Germinal center (tissue), 1 donor: ENCODE measurements at places on chromosomes 2 and 18.

GRCh38 chr2:241410739-241411176 lies 54.7 kb downstream of the FARP2 start:
- DNase-seq, result no peak

- no peak for DNase-seq
Measured at GRCh38 chr18:36770315-36770946, 58.4 kb downstream of the TPGS2 start.

DNA sequence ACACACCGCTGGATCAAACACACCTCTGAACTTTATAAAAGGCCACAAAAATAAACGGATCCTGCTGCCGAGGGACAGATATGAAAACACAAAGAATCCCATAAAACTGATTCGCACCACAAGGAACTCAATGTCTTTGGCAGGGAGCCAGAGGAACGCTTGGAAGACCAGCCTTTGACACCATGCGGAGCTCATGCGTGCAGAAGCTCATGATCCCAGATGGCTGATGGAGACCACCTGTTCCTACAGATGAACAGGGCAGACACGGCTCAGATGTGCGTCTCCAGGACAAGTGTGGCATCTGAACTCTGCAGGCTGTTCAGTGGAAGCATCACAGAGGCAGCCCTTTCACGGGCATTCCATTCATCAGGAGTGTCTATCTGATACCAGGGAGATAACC lies 24.9 kb downstream of the COPS9 start:
- no peak for DNase-seq

DNA sequence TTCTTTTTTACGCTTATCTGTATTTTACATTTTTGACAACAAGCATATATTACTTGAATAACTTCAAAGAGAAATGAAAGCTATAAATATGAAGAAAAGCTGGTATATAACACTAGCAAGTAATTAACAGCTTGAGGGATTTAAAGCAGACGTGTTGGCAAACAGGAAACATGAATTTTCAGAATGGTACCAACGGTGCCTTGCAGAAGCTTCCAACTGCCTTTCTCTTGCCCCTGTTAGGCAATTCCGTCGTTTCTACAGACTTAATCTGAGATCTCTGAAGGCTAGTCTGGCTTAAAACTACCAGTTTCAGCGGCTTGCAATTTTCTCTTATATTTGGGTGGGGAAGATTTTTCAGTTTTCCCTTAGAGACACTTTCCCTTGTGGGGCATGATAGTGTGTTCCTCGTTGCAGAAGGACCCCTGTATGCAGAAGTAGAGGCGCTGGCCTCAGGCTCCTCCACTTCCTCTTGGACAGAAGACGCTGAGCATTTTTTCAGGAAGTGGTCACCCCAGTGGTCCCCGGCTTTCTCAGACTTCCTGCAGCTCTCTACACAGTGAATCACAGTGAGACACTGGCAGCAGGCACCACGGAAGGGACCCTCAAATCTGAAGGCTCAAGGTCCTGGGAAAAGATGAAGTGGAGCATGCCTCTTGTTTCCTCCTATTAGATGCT lies 56.2 kb upstream of the SLC16A14 start:
- no peak for DNase-seq

- DNase-seq, result no peak
Measured at GRCh38 chr2:155825876-155826275, 506.6 kb downstream of the NR4A2 start.

GRCh38 chr2:23578964-23579671 lies 194.1 kb downstream of the KLHL29 start:
- no peak for DNase-seq

- DNase-seq, result no peak
Measured at GRCh38 chr2:240892356-240892755, 3.6 kb downstream of the MAB21L4 start.

DNA sequence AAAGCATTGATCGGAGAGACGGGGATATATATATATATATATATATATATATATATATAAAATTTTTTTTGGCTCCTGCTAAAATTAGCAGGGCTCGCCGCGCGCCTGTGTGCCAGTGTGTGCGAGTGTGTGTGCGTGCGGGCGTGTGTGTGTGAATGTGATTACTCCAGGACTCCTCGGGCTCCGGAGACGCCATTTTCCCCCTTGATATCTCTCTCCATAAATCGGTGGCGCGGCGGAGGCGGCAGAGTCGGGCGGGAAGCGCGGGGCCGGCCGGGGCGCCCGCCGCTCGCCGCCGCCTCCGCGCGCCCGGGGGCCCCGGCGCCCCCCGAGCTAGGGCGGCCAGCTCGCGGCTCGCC lies 795 bp upstream of the SETBP1 start:
- DNase-seq, result peak; percentile 58

GRCh38 chr2:194674043-194674442 lies 983.0 kb upstream of the SLC39A10 start:
- DNase-seq, result no peak

- no peak for DNase-seq
Measured at GRCh38 chr2:238161291-238162051, 2.7 kb downstream of the ERFE start.

- no peak for DNase-seq
Measured at GRCh38 chr2:158189526-158189925, 87.8 kb downstream of the UPP2 start.

- DNase-seq, result no peak
Measured at GRCh38 chr2:141957321-141957720, 173.5 kb downstream of the LRP1B start.

DNA sequence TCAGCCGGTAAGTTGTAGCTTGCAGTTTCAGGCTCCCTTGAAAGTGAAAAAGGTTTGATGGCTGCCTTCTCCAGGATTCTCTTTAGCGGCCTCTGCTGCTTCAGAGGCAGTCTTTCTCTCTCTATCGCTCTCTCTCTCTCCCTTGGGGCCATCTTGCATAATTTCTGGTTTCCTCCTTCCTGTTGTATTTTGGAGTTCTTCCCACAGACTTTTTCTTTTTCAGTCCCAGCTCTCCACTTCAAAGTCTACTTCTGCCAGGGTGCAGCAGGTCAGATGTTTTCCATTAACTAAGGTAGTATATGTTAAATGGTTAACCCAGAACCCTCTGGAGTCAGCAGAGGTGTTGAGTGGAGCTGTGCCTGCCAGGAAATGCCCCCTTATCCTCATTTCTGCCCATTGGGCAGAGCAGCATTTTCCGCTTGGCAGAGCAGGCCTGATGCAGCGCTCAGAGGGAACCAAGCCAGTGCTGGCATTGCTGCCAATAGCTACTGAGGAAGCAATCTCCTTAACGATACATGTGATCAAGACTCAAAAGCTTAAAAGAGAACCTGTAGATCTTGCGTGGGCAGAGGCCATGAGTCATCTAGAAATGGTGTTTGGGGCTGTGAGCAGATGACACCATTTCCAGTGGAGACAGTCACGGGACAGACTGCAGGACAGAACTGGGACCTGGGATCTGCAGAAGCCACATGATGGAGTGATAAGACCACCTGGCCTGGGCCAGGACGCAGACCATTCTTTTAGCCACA lies 20.8 kb downstream of the DBI start:
- DNase-seq, result no peak

GRCh38 chr2:127685410-127686080 lies 10.2 kb upstream of the LIMS2 start:
- DNase-seq, result no peak

- no peak for DNase-seq
Measured at GRCh38 chr2:232795920-232796319, 19.6 kb upstream of the KCNJ13 start.

GRCh38 chr18:13303756-13304364 lies 85.3 kb downstream of the LDLRAD4 start:
- no peak for DNase-seq

- DNase-seq, result no peak
Measured at GRCh38 chr18:48050176-48050575, 119.7 kb upstream of the SMAD2 start.

DNA sequence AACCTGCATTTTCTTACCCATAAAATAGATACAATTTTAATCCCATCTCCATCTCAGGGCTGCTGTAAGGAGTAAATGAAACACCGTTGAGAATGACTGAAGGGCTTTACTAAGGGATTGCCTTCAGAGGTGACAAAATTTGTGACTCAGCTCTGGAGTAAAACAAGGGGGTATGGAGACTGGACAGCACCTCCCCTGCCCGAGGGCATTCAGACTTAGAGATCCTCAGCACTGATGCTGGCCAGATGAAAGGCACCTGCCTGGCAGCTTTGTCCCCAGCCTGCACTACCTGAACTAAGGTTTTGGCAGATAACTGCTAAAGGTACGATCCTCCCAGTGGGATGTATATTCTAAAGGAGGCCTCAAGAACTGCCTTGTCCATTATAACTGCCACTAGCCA lies 105.9 kb upstream of the STPG4 start:
- DNase-seq, result no peak

GRCh38 chr2:171919453-171919852 lies 2.8 kb upstream of the HAT1 start:
- no peak for DNase-seq

DNA sequence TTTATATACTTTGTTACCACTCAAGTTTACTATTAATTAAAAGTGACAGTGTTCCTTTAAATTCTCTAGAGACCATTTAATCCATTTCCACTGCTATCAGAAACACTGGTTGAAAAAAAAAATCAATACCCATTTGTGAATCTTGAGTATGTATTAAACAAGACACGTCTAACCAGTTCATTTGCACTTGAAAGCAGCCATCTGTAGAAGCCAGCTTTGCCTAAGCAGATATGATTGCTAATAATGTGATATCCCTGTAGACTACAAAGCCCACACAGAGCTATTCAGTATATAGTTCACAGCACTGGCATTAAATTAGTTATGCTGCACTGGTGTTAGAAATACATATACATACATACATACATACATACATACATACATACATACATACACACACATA lies 111.8 kb upstream of the SP3 start:
- no peak for DNase-seq

GRCh38 chr2:51994123-51994763 lies 962.3 kb upstream of the NRXN1 start:
- DNase-seq, result no peak

DNA sequence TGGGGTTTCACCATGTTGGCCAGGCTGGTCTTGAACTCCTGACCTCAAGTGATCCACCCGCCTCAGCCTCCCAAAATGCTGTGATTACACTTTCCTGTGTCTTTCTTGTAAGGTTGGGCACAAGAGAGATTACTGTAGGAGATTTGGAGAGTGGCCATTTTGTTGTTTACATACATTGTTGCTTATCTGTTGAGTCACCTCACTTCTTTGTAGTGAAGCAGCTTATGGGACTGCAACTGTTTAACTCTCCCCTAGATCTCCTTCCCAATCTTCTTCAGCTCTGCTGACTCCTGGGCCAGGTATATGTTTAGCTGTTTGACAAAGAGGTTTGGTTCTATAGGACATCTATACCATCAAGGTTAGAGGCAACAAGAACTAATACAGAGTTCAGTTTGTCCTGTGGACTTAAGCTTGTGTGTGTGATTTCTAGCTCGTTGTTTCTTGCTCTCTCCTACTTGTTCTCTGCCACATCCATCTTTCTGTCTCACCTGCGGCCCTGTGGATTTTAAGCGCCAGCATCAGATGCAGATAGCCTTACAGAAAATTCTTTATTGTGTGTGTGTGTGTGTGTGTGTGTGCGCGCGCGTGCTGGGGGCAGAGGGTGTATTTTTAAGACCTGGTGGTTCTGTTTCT lies 95.4 kb downstream of the HAUS1 start:
- no peak for DNase-seq

DNA sequence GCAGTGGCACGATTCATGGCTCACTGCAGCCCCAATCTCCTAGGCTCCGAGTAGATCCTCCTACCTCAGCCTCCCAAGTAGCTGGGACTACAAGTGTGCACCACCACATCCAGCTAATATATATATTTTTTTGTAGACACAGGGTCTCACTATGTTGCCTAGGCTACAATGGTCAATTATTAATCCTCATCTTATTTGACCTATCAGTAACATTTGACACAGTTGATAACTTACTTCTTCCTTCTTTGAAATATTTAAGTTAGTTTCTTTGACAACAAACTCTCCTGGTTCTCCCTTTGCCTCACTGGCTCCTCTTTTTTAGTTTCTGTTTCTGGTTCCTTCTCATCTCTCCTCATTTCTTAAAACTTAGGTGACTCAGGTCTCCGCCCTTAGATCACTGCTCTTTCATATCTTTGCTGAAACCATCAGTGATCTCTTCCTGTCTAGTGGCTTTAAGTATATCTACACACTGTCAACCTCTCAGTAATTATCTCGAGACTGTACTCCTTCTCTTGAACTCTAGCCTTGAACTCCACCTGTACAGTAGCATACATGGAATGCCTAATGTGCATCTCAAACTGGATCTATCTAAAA lies 11.5 kb downstream of the PGAP1 start:
- DNase-seq, result no peak

DNA sequence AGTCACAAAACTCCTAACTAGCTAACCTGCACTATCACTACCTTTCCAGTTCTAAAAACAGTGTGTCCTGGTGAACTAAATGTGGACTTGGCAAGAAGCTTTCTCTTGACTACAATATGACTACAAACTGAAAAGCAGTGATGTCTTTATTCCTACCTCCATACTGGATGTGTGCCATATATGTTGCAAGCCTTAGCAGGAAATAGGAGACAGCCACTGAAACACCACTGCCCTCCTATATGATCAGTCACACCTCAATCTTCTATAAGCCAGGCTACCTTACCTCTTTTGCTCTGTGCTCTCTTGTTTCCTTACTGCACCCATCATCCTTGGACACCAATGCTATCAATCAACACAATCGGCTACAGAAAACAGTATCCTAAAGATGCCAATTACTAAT lies 34.1 kb downstream of the SS18 start:
- DNase-seq, result no peak

DNA sequence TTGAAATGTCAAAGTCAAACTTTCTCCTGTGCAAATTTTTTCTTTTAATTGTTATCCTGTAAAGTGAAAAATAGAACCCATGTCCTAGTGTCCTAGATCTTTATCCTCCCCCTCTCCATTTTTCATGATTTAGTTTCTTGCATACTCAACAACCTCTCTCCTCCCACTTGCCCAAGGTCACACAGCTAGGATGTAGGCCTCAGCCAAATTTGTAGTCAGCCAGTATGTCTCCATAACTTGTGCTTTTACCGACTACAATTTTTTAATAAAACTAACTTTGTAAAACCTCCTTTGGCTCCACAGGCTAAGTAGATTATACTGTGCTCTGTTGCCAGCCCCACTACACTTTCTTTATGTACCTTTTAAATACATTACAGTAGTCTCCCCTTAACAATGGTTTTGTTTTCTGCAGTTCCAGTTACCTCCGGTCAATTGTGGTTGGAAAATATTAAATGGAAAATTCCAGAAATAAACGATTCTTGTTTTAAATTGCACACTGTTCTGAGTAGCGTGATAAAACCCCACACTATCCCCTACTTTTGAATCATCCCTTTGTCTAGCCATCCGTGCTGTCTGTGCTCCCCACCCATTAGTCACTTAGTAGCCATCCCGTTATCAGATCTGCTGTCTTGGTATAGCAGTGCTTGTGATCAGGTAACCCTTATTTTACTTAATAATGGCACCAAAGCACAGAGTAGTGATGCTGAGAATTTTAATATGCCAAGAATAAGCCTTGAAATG lies 22.8 kb downstream of the GULP1 start:
- no peak for DNase-seq

GRCh38 chr2:101120124-101120996 lies 30.8 kb downstream of the TBC1D8 start:
- DNase-seq, result no peak
